Uterus (tissue), 4 donors: ENCODE measurements at places on chromosomes 16 and 17.

DNA sequence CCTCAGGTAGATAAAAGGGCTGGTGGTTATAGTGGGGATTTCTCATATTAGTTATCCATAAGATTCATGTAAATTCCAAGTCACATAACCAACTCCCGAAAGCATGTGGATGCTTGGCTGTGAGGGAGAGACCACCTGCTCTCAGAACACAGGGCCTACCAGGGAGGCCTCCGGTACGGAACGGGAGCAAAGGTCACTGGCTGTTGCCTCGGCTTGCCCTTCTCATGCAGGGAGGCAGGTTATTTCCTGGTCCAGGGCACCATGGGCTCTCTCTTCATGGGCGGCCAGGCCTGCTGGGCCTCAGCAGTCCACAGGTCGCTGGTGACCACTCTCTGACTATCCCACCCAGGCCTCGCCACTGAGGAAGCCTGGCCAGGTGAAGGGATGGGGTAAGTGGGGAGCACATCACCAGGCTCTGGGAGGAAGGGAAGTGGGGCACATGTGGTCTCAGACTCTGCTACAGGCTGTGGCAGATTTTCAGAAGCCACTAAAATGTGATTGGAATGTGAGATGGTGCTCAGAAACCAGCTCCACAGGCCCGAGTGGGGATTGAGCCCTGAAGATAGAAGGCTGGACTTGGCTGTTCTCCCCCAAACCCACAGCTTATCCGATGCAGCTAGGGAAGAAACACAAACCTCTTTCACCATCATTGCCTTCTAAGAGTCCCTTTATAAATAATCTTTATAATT, 45.4 kb downstream of the HNF1B start:
- no peak overlapping the region for H3K27ac ChIP-seq
- H3K27me3 ChIP-seq = no peaks in the 10 kb centered on the region
- no peak for DNase-seq
- no peak overlapping the region for H3K4me3 ChIP-seq

DNA sequence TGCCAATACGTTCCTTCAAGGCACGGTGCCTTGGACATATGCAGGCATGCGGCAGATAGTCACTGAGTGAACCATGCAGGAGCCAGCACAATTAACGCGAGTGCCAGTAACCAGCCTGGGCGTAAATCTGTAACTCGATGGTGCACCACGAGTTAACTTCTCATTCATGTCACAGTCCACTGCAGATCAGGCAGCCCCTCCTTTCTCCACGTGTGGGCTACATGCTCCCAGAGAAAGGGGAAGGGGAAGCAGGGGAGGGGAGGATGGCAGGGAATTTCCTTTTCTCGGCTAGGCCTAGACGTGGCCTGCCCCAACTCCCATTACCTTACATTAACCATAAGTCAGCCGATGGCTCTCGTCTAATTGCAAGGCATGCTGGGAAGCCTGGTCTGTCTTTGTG, 287.9 kb downstream of the CPPED1 start:
- H3K36me3 ChIP-seq = no peaks in the 10 kb centered on the region
- no peak for DNase-seq
- H3K27me3 ChIP-seq = no peaks in the 10 kb centered on the region
- no peaks in the 10 kb centered on the region for H3K4me1 ChIP-seq
- H3K27ac ChIP-seq = no peak overlapping the region
- no peak overlapping the region for H3K4me3 ChIP-seq

- no peak for DNase-seq
- H3K36me3 ChIP-seq = no peaks in the 10 kb centered on the region
- H3K4me1 ChIP-seq = peaks cover 18% of the 10 kb centered on the region
Measured at GRCh38 chr16:27550582-27550920, 607 bp downstream of the KATNIP start.

DNA sequence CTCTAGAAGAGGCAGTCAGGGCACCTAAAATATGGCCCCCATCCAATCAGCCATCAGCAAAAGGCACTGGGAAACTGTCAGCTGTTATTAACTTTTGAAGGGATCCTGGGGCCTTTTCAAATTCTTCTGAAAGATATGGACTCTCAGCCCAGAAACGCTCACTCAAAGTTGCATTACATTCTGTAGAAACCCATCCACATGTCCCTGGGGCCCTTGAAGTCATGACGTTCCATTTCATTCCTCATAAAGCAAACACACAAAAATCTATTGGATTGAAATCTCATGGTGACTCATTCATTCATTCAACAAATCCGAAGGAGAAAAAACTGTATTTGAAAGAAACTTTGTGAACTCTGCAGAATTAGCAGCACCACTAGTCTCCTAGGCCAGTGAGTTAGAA, 215.3 kb downstream of the C16orf95 start:
- no peak for DNase-seq
- no peak overlapping the region for H3K4me3 ChIP-seq
- H3K27ac ChIP-seq = no peak overlapping the region
- no peaks in the 10 kb centered on the region for H3K4me1 ChIP-seq

GRCh38 chr17:82343560-82343959, 10.0 kb upstream of the SECTM1 start:
- H3K27ac ChIP-seq = no peak overlapping the region
- no peak for DNase-seq
- no peak overlapping the region for H3K4me3 ChIP-seq
- no peaks in the 10 kb centered on the region for H3K36me3 ChIP-seq

DNA sequence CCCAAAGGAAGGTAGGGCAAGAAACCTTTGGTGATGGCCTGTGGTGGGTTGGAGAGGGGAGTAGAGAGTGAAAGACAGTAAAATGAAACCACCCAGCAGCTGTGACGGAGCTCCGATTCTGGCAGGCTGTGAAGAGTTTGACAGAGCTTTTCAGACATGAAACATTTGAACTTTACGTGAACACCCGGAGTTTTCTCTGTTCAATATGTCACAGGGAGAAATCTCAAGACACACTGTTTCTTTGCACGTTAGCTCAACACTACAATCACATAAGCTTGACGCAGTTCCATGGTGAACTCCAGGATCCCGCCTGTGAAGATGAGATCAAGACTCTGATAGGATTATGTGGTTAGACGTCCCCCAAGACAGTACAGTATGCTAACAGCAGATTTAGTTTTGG, 79.6 kb upstream of the CDH11 start:
- no peak overlapping the region for H3K4me3 ChIP-seq
- no peak for DNase-seq
- no peaks in the 10 kb centered on the region for H3K4me1 ChIP-seq
- no peaks in the 10 kb centered on the region for H3K27me3 ChIP-seq

DNA sequence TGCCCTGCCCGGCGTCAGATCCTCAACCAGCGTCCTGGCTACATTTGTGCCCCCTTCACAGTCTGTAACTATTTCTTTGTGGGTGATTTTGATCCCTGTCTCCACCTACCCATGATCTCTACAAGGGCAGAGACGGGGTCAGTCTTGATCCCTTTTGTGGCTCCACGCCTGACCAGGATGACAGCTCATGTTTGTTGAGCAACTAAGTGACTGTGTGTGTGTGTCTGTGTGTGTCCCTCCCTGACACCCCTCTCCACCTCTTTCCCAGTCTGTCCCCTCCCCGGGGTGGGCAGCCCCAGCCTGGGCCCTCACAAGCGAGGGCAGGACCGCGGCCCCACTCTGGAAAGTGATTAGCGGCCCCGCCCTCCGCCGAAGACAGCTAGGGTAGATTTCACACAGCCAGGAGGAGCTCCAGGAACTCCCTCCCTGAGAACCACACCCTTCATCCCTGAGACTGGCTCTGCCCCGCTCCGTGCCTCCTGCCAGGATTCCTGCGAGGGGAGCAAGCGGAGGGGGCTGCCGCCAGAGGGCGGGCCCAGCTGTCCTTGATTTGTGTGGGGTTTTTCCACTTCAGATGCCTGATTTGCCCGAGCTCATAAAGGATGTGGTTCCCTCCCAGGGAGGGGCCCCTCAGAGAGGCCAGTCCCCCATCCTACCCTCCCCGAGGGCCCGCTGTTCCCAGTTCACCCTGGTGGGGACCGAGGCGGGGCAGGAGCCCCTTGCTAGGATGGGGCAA, 5.3 kb upstream of the HS3ST6 start:
- no peaks in the 10 kb centered on the region for H3K27me3 ChIP-seq
- no peak for DNase-seq
- no peak overlapping the region for H3K4me3 ChIP-seq
- H3K36me3 ChIP-seq = no peaks in the 10 kb centered on the region
- H3K27ac ChIP-seq = no peak overlapping the region

- H3K27ac ChIP-seq = no peak overlapping the region
- no peak overlapping the region for H3K4me3 ChIP-seq
- no peaks in the 10 kb centered on the region for H3K36me3 ChIP-seq
- H3K4me1 ChIP-seq = peaks cover 9% of the 10 kb centered on the region
- no peaks in the 10 kb centered on the region for H3K27me3 ChIP-seq
Measured at GRCh38 chr17:46152423-46152822, 40.8 kb downstream of the KANSL1 start.

- no peaks in the 10 kb centered on the region for H3K36me3 ChIP-seq
- H3K27me3 ChIP-seq = no peaks in the 10 kb centered on the region
- H3K4me3 ChIP-seq = peak overlapping the region; percentile 82
- peaks cover 4% of the 10 kb centered on the region for H3K4me1 ChIP-seq
- peak overlapping the region; percentile 96 for H3K27ac ChIP-seq
Measured at GRCh38 chr17:80414508-80414802, 512 bp upstream of the ENDOV start.

DNA sequence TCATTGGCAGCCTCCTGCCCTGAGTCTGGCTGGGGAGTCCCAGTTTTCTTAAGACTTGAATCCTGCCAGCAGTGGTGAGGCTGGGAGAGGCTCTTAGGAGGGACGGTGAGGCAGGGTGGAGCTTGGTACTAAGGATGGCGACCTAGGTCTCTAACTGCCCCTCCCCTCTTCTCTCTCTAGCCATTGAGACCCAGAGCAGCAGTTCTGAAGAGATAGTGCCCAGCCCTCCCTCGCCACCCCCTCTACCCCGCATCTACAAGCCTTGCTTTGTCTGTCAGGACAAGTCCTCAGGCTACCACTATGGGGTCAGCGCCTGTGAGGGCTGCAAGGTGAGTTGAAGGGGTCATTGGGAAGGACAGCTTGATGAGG, 16.4 kb downstream of the GJD3 start:
- DNase-seq = no peak
- H3K4me3 ChIP-seq = no peak overlapping the region
- H3K4me1 ChIP-seq = peaks cover 42% of the 10 kb centered on the region
- H3K27me3 ChIP-seq = no peaks in the 10 kb centered on the region
- H3K27ac ChIP-seq = peak overlapping the region; percentile 89

DNA sequence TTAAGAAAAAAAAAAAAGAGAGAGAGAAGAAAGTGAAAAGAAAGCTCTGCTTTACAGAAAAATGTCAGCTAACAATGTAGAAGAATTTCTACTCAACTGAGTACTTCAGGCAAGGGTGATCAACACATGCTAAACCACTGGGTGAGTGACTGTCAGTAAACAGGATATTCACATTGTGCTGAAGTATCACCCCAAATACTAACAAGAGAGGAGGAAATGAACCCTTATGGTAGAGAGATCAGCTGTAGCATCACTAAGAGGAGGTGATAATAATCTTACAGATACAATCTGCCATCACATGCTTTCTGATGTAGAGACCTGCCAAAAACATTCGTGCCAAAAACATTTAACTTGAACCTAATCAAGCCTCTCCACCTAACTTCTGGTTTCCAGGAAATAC, 30.7 kb upstream of the ICAM2 start:
- no peaks in the 10 kb centered on the region for H3K36me3 ChIP-seq
- no peak overlapping the region for H3K4me3 ChIP-seq
- DNase-seq = no peak
- no peaks in the 10 kb centered on the region for H3K27me3 ChIP-seq
- no peaks in the 10 kb centered on the region for H3K4me1 ChIP-seq
- no peak overlapping the region for H3K27ac ChIP-seq

GRCh38 chr17:42274812-42275526, 1.2 kb downstream of the STAT5B start:
- no peaks in the 10 kb centered on the region for H3K27me3 ChIP-seq
- peak overlapping the region; percentile 99 for H3K4me3 ChIP-seq
- peak overlapping the region; percentile 96 for H3K27ac ChIP-seq
- no peaks in the 10 kb centered on the region for H3K36me3 ChIP-seq
- H3K4me1 ChIP-seq = no peaks in the 10 kb centered on the region
- DNase-seq = no peak
